Left cardiac atrium (tissue), 4 donors: ENCODE measurements at places on chromosomes 1 and 21.
A peak's percentile ranks its signal among the peaks of the same experiment; 100 is the strongest.

- no peak for DNase-seq
These were observed 61.6 kb downstream of the KDM1A start for GRCh38 chr1:23080885-23081284.

GRCh38 chr21:36549470-36549869 lies 69.5 kb upstream of the CLDN14 start:
- DNase-seq = no peak

GRCh38 chr1:220188538-220188937 lies 83.7 kb downstream of the RAB3GAP2 start:
- no peak for DNase-seq

GRCh38 chr1:1947493-1947892 lies 28.4 kb upstream of the TMEM52 start:
- DNase-seq = no peak

GRCh38 chr1:221718381-221719277 lies 23.3 kb downstream of the DUSP10 start:
- DNase-seq = no peak

GRCh38 chr1:59007820-59008598 lies 224.2 kb upstream of the JUN start:
- DNase-seq = no peak

- DNase-seq = no peak
These were observed 87.1 kb downstream of the BCAR3 start for GRCh38 chr1:93594603-93594880.

- no peak for DNase-seq
These were observed 2.4 kb downstream of the RAP1GAP start for GRCh38 chr1:21666576-21667320.

DNA sequence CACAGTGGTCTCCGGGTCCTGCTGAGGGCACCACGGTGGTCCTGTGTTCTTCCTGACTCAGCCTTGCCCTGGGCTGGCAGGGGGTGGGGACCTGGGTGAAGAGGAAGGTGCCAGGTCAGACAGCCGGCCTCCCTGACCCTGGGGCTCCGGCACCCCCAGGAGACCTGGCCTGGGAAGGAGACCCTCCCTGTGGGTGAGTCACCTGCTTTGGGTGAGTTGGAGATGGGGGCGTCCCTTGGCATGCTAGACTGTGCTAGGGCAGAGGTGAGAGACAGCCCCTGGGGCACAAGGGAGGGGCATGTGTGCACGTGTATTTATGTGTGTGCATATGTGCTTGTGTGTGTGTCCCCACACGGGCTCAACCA lies 23.4 kb downstream of the SPSB1 start:
- DNase-seq = no peak

DNA sequence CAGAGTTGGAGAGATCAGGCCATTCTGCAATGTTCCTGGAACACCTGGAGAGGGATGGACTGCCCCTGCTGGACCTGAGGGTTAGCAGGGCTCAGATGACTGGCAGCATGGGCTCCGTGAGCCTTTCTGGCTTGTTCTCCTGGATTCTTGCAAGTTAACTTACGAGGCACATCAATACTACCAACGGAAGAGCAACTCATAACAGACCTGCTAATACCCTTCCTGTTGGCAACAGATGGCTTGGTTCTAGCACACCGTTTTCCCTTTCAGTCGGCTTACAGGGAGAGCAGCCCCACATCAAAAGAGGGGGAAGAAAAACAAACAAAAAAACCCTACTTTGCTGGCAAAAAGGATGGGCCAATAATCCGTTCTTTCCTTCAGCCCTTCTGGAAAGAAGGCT lies 47.9 kb downstream of the SLC66A1 start:
- DNase-seq = no peak

- no peak for DNase-seq
These were observed 355.5 kb downstream of the LRRIQ3 start for GRCh38 chr1:73842436-73842835.

GRCh38 chr1:25695771-25696311 lies 79.2 kb downstream of the MAN1C1 start:
- DNase-seq = no peak

- no peak for DNase-seq
These were observed 108.9 kb downstream of the NOS1AP start for GRCh38 chr1:162178432-162178831.

GRCh38 chr1:25990702-25991395 lies 7.0 kb downstream of the PAFAH2 start:
- no peak for DNase-seq

DNA sequence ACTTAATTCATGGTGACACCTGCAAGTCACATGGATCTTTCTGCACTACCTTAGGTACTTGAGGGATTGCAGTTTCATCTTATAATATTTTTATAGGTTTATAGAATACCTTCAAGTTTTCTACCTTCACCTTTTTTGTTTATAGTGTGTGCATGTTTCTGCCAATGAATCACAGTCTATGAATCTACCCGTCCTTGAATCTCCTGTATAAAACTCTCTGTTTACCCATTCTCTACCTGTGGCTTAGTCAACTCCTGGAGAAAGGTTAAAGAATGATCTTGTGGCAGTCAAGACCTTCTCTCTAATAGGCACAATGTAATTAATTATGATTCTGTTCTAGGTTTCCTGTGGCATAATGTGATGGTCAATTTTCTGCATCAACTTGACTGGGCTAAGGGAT lies 3.2 kb upstream of the GSTM2 start:
- DNase-seq = no peak

DNA sequence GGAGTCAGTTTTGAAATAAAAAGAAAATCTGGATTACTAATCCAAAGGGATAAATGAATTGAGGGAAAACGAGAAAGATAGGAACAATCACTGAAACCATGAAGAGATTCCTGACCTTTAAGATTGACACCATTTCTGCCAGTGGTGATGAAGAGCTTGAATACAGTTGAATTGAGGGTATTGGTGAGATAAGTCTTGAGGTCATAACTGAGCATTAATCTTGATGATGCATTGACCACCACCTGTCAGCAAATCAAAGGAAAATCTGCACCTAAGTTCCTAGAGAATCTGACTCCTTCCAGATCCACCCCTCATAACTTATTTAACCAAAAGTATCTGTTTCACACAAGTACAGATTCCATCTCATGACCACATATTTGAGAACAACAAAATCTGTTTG lies 21.6 kb downstream of the RPS27 start:
- no peak for DNase-seq

GRCh38 chr1:186943891-186944686 lies 115.3 kb downstream of the PLA2G4A start:
- DNase-seq = no peak

DNA sequence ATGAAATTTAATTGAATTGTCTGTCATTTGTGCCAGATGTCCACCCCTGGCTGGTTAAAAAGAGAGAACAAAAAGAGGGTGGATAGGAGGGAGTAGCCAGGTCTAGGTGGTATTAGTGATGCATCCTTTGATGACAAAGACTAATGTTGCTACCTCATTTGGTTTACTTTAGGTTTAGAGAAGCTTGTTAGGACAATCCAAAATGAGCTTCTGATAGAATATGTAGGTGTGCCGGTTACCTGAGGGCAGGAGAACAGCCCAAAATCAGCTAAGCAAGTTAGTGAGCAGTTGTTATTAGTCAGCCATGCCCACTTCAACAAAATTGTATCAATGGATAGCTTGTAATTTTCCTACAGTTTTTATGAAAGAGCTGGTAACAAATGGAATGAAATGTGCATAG lies 61.4 kb upstream of the PTGS2 start:
- DNase-seq = no peak

GRCh38 chr1:58361134-58361533 lies 185.4 kb downstream of the OMA1 start:
- no peak for DNase-seq

DNA sequence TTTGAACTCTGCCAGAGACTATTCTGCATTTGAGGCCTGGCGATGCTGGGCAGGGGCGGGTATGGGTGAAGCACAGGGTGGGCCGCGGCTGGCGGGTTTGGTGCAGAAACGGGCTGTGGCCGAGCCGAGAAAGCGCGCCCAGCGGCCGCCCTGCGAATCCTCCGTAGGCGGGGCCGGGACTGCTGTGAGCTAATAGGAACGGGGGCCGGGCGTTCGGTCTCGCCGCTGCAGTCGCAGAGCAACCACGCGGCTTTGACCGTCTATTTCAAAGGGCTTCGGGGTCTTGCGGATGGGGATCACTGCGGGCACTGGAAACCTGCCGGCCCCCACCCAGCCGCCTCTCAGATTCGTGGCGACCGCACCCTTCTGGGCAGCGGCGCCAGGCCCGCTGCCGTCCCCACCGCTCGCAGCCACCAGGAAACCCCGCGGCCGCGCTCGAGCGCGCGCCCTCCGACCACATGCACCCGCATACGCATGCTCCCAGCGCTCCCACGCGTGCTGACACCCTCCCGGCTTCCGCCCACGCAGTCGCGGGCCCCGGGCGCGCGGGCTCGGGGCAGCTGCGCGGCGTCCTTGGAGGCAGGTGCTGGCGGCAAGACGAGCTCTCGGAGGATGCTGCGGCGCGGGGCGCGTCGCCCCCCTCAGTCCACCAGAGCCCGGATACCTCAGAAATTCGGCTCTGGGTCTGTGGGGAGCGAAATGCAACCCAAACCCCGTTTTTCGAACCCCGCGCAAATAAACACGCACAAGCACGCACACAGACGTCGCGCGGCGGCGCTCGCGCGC lies 32.6 kb downstream of the DNTTIP2 start:
- DNase-seq = peak; percentile 92

DNA sequence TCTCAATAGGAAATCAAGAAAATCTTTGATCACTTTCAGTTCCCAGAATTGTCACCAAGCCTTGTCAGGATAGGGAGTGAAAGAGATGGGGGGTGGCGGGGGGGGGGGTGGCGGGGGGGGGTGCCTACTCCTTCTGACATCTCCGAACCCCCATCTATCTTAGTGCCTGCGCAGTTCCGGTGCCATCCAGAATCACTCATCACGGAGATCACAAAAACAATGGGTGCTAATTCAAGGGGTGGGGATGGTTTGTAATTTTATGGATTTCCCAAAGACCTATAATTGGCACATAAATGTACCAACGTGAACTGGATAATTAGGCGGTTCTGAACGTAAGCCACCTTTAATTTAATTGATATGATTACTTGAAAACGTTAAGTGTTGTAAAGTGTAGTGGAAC lies 2.1 kb downstream of the DAB1 start:
- no peak for DNase-seq

- DNase-seq = no peak
These were observed 36.7 kb downstream of the CSMD2 start for GRCh38 chr1:34128186-34128889.

DNA sequence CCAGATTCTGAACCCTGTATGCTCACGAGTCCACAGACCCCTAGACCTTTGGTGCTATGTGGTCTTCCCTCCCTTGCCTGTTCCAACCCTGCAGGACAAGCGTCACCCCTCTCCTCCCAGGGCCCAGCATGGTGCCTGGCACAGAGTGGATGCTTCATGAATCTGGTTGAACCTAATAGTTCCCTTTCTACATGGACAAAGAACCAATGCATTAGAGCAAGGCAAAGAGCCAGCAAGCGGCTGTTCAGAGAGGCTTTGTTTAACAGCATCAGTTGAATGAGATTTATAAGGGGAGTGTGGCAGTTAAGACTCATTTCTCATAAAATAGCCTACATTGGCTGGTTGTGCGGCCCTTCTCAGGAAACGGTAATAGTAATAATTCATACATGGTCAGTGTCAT lies 14.9 kb downstream of the SLC26A9 start:
- no peak for DNase-seq

DNA sequence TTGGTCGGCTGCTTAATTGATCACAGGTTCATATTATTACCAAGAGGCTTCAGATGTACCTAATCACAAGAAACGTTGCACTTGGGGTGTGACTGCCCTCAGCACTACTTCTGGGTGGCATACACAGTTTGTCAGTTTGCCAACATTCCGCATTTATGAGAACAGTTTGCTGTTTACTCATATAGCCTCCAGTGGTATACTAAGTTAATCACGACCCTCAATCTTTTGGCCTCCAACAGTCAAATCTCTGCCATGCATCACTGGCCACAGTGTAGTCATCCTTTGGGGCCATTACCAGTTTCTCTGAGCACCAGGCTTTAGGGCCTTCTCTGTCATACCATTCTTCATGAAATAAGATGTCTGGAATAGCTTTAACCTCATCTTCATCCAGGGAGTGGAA lies 62.8 kb upstream of the BCL9 start:
- DNase-seq = no peak

- DNase-seq = no peak
These were observed 6.0 kb upstream of the CAPN2 start for GRCh38 chr1:223706077-223706973.

GRCh38 chr1:162019006-162019405 lies 4.7 kb downstream of the OLFML2B start:
- DNase-seq = no peak

DNA sequence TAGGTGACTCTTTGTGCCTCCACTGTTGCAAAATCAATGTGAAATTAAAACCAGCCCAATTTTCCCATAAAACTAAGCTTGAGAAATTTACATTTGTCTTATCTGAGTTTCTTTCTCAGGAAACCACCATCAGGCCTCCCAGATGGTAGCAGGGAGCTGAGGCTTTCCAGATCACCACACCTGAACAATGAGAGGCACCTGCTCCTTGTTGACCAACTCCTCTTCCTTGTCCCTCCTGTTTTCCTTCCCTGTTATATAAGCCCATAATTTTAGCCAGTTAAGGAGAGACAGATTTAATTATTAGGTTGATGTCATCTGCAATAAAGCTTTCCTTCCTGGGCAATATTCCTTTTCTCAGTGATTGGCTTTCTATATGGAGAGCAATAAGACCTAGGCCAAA lies 32.0 kb upstream of the C1orf185 start:
- DNase-seq = no peak

- no peak for DNase-seq
These were observed 15.8 kb downstream of the CAMK2N1 start for GRCh38 chr1:20470194-20470593.

DNA sequence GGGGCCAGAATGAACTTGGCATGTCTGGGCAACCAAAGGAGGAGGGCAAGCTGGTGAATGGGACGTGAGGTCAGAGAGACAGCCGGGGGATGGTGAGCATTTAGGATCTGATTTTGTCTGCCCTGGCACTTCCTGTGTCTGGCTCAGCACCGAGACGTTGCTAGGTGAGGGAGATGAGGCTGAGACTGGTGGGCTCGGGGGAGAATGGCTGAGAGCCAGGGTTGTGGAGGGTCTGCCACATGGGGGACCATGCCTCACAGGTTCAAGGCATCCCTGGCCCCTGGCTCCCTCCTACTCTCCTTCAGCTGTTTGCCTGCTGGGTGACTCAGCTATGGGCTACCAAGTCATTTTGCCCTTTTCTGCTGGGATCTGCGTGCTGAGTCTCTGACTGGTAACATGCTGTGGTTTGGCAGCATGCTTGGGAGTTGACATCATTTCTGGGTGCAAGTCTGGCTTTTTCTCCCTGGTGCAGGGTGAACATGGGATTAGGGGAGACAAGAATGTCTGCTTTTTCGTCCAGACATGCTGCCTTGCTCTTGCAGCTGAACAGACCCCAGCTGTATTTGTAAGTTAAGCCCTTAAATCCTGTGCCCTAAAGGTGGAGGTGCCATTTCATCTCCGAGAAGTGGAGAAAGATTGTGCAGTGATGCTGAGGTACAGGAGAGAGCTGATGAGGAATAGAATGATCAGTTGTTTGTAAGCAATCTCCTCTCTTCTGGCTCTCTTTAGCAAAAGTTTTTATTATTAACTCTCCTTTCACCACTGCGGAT lies 17.6 kb downstream of the GALNT2 start:
- DNase-seq = peak; percentile 74

GRCh38 chr1:182869241-182869666 lies 30.1 kb downstream of the DHX9 start:
- DNase-seq = no peak

- DNase-seq = no peak
These were observed 724.6 kb downstream of the ADGRL2 start for GRCh38 chr1:82525378-82525777.
